ENCODE measurements at places on chromosomes 3 and 15.

GRCh38 chr3:128548021-128548420 is 55.0 kb upstream of the GATA2 start:
- DNase-seq = no peak

DNA sequence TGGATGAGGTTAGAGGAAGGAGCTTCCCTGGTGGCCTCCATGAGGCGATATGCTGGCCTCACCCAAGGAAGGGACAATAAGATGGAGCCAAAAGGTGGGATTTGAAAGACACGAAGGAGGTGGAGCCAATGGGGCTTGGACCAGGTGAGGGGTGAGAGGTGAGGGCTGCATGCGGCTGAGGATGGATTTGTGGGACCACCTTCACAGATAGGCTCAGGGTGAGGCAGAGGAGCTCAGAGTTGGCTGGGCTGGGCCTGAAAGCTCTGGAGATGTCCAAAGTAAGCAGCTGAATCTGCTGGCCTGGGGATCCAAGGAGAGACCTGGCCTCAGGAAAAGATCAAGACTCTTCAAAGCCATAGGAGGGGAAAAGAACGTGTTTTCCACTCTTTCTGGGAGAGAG is 49.8 kb downstream of the EXOG start:
- no peak for DNase-seq

DNA sequence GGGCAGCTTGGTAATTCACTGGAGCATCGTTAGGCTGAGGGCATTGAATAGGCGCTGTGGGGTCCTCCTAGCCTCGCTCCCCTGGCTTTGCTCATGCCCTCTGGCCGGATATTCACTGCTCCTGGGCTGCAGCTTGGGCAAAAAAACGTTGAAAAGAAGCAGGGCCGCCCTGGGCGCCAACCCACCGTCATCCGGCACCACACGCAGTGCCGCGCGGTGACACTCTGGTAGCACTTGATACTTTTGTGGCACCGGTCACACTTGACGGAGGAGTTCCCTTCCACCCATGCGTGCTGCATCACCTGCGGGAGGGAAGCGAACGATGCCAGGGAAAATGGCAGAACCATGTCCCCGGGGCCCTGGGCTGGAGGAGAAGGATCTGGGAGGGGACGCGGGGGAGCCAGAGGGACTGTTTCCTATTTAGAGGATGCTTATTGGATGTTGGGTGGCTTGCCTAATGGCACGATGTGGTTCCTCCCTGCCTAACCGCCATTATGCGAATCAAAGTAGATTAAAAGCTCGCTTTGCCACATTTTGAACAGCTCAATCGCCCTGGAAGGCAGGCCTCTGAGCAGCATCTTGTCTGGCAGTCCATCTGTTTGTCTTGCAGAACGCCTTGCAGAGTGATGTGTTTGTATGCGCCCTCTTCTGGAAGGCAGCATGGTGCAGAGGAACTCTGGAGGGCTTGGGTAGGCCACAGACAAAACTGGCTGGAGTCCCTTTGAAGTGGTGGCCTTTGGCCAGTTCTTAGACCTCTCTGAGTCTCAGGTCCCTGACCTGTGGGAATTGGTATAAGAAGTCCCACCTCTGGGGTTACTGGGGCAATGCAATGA is 93.2 kb downstream of the DGKG start:
- DNase-seq = no peak

- no peak for DNase-seq
These were observed 342.8 kb downstream of the TUSC7 start for GRCh38 chr3:117052395-117052794.

DNA sequence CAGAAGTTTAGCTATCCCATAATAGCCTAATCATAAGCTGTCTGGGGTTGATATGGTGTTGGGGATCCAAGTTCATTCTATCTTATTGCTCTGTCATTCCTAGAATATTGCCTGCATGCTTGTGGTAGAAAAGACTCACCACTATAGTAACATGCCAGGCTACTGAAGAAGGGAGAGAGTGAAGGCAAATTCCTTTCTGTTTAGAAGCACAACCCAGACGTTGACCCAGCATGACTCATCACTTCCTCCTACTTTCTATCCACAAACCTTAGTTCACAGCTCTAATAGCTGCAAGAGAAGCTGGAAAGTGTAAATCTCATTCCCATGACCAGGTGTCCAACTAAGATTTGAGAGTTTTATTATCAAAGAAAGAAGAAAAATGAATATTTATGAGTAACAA is 57.8 kb upstream of the NMD3 start:
- DNase-seq = no peak

- peak; percentile 14 for DNase-seq
These were observed 3.8 kb downstream of the MPI start for GRCh38 chr15:74893627-74894026.

- no peak for DNase-seq
These were observed 667 bp downstream of the CEMIP start for GRCh38 chr15:80779658-80780415.

DNA sequence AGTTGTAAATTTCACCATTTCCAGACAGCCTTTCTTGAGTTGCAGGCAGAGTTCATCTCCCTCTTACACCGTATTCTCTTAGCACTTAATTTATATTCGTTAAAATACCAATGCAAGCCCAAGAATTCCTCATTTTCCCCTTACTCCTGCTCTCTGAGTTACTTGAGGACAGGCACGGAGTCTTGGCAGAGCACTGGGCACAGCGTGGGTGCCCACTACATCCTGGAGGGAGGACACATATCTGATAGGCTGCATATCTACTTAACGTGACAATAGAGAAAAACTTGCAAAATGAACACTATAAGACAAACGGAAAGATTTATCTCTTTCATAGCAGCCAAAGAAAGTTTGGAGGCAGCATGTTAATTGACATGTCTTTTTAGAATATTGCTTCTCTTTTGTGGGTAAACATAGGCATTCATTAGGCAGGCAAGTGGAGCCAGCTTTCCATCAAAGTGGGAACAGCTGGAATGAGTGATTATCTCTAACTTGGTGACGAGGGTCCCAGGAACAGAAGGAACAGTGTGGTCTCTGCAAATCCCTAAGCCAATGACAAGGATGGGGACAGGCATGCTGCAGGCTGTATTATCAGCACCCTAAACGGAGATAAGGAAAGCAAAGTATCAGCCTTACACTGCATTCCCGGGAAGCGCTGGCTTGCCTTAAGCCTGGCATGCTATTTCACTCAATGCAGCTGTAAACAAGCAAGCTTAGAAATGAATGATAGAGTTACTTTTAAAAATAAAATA is 116.5 kb downstream of the RTP4 start:
- no peak for DNase-seq

GRCh38 chr3:69304396-69304795 is 81.5 kb downstream of the FRMD4B start:
- DNase-seq = no peak

- DNase-seq = no peak
These were observed 6.9 kb downstream of the HEXA start for GRCh38 chr15:72368899-72369298.

- DNase-seq = no peak
These were observed 89.0 kb downstream of the RPL22L1 start for GRCh38 chr3:170780955-170781354.

GRCh38 chr15:50993598-50993997 is 85.1 kb downstream of the AP4E1 start:
- DNase-seq = no peak

- DNase-seq = no peak
These were observed 22.8 kb downstream of the IL17RD start for GRCh38 chr3:57142411-57142723.

DNA sequence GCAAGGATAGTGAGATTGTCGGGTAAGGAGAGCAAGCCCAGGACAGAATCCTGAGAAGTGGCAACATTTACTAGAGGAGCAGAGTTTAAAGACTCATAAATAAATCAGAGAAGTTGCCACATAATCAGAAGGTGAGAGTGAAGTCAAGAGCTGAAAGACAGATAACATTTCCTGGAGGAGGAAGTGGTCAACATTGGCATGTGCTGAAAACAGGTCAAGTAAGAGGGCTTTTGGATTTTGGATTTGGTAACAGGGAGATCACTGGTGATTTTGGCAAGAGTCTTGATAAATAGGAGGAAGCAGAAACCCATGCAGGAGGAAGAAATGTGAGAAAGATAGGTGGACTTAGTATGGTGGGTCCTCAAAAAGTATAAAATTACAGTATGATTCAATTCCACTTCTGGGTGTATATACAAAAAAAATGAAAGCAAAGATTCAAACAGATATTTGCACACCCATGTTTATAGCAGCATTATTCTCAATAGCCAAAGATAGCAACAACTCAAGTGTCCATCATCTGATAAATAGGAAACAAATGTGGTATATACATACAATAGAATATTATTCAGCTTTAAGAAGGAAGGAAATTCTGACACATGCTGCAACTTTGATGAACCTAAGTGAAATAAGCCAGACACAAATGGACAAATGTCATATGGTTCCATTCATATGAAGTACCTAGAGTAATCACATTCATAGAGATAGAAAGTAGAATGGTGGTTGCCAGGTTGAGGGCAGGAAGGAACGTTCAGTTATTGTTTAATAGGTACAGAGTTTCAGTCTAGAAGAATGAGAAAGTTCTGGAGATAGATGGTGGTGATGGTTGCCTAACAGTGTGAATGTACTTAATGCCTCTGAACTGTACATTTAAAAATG is 27.3 kb upstream of the MBNL1 start:
- no peak for DNase-seq

- DNase-seq = no peak
These were observed 54.4 kb downstream of the MYZAP start for GRCh38 chr15:57646087-57646486.

DNA sequence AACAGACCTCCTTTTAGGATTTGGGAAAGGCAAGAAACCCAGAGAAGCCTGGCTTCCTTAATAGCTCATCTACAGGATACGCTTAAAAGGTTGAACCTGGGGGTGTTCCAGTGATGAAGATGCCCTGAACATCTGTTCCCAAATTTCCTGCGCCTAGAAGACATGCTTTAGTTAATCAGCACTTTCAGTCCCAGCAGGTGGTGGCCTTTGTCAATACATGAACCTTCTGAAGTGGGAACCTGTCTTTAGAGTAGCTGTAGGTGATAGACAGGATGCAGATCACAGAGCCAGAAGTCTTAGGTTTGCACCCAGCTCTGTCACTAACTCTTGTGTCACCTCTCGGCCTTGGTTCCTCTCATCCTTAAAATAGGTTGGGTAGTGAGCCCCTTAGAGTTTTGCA is 149.7 kb upstream of the SYNPR start:
- no peak for DNase-seq

DNA sequence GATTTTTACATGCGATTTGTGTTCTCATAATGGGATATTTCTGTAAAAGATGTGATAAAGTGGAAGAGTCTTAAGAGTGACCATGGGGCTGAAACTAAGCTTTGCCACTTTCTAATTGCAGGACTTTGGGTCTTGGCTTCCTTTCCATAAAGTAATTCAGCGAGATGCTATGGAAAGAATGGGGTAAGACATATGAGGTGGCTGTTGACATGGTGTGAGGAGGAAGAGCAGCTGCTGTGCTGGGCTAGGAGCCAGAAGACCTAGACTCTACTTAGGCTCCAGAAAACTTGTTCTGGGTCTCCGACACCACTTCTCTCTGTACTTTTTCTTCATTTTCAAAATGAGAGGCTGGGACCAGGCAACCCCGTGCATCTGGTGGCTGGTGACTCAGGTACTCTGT is 654.5 kb upstream of the CFAP20DC start:
- DNase-seq = no peak

- no peak for DNase-seq
These were observed 186.5 kb upstream of the ONECUT1 start for GRCh38 chr15:52976516-52977075.

GRCh38 chr15:92807971-92808571 is 92.1 kb upstream of the CHD2 start:
- DNase-seq = peak; percentile 7

DNA sequence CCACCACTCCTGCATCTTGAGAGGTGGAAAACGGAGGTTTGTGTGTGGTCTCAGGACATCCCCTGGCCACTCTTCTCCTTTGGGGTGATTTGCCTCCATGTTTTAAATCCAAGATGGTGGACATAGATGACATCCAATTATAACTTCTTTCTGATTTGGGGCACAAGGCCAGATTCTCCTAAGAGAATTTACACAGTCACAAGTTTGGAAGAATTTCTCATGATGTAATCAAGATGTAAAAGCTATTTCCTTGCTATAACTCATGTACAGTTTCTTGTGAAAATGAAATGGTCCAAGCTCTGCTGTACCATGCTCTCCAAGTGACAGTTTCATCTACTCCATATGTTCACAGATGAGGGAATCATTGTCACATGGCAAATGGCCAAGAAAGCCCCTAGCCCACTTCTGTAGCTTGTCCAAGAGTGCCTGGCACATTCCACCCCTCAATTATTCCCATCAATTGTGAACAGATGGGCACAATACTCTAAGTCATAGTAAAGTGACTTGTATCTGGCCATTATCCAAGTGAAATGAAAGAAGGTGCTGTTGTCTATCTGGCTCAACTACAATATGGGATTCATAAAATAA is 134.6 kb upstream of the ROPN1 start:
- DNase-seq = no peak

DNA sequence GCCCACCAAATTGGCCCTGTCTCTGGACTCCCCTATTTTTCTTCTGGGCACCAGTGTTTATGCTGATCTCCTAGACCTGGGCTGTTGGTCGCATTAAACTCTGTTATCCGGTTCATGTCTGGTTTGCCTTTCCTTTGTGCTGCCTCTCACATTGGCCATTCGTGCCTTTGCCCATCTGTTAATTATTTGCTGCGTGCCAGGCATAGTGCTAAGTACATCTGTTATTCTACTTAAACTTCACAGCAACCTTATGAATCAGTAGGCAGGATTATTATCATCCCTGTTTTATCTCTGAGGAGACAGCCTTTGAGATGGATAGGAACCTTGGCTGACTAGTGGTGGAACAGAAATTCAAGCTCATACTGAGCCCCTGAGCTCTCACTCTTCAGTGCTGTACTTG is 76.0 kb downstream of the THSD4 start:
- DNase-seq = no peak

- no peak for DNase-seq
These were observed 189.3 kb upstream of the TPM1 start for GRCh38 chr15:62853114-62853840.

DNA sequence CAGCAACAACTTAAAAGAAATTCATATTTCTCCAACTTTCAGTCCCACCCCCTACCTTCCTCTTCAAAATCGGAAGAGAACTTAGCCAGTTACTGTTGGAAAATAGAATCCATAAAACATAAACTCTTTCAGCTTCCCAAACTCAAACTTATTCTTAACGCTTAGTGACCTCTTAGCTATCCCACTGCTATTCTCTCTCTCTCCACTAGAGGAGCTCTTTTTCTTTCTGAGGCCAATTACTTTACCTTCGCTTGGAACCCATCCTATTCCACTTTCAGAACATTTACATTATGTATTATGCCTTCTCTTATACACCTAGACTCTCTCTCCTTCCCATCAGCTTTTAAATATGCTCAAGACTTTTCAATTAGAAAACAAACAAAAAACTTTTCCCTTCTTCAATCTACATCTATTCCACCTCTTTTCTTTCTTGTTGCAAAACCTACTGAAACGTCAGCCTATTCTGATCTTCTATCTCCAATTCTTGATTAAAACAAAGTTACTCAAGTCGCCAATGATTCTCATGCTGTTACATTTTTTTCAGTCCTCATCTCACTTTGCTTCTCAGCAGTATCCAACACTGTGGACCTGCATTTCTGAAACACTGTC is 13.4 kb upstream of the GHSR start:
- no peak for DNase-seq

GRCh38 chr3:165518346-165518745 is 318.9 kb downstream of the BCHE start:
- DNase-seq = no peak

GRCh38 chr15:59528961-59529402 is 82.6 kb upstream of the GCNT3 start:
- peak; percentile 60 for DNase-seq

- no peak for DNase-seq
These were observed 20.5 kb upstream of the LRRN1 start for GRCh38 chr3:3778641-3779270.

Measured in effector memory CD8-positive, alpha-beta T cell (primary cell).